ENCODE measurements at places on chromosomes 3 and 15.

DNA sequence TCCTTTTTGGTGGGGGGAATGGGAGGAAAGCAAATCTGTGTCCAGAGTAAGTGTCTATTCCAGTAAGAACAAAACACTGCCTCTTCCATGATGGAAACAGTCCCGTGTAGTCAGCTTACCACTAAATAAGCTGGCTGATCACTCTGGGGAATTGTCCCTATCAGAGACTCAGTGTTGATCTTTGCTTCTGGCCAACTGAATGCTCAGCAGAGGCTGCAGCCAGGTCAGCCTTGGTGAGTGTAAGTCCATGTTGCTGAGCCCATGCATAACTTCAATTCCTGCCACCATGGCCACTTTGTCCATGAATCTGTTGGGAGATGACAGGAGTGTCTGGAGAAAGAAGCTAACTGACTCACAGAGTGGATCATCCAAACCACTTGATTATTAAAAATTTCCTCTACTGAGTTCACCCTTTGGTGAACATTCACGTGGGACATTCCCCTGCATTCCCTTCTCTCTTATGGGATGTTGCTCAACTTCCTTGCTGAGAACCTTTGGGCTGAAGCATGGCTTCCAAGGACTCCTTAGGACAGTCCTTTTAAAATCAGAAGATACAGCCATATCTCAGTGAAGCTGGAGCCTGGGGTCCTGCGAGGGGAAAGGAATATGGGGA lies 33.9 kb upstream of the XCR1 start:
- no peak for DNase-seq

DNA sequence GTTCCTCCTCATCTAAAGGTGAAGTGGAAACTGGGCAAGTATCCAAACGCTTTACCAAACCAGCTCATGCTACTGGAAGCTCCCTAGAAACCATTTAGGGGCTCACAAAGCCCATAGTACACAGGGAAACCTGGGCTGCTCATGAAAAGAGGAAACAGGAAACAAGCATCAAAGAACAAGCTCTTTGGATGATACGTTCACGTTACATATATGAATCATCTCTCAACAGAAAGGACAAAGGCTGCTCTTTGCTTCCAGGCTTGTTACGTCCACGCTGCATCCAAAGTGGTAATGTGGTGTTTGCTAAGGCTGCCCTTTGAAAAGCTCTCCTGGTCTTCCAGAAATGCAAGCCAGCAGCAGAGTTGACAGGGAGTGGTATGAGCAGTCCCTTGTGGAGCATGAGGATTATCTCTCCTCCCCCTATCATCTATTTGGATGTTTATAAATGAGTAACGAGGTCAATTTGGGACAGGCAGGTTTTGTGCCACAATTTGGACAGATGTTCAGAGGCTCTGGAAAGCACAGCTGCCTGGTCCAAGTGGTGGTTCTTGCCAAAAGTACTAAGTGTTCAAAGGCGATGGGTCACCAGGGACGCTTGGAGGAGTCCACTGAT lies 98.0 kb upstream of the RORA start:
- no peak for DNase-seq

DNA sequence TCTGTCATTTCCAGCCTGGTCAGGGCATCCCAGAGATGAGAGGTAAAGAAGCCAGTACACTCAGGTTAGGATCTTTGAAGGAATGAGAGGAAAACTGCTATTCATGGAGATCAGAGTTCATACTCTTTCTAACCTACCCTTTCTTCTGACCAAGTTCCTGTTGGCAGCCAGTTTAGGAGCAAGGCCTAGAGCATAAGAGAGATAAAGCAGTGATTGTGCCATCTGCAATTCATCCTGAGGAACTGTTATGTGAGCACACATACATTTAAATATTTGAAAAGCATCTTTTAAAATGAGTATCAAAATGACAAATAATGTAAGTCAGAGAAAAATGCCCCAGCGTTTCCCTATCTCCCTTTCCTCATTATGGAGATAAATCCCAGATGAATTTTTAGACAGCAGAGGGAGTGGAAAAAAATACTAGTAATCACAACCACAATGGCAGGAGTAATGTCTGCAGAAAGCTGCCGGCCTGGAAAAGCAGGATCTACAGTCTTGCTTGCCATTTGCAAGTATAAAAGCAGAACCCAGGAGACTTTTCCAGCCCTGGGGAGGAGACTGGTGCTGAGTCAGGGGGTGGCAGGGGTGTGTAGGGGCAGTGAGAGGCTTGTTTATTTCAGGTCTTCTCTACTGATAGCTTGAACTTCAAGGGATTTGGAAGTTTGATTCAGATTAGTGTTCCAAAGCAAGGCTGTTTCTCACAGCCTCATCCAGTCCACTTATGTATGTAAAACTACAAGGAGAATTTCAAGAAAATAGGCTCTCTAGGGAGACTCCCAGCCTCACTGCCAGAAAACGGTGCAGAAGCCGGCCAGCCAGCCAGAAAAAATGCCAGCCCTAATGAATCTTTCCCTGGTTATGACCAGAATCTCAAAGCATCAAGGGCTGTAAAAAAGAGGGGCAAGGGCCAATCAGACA lies 1052.4 kb downstream of the TUSC7 start:
- DNase-seq: peak; percentile 33

DNA sequence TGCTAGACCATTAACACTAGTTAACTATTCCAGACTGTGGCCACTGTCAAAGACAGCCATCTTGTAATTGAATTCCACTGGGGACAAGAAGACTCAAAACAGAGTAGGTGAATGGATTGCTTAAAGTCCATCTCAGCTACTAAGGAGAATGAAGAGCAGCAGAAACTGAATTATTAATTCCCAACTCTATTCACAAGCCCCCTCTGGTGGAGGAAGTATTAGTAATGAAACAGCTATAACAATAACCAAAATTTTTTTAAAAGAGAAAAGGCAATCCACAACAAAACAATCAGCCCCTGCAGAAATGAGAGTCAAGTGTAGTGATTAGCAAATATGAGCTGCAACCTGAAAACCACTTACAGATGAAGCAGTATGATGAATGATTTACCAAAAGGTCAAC lies 302.8 kb downstream of the FHIT start:
- no peak for DNase-seq

- DNase-seq: no peak
Observed at GRCh38 chr3:161412123-161412522, 40.8 kb upstream of the SPTSSB start.

GRCh38 chr3:156551746-156552145 lies 3.2 kb downstream of the SSR3 start:
- no peak for DNase-seq

GRCh38 chr15:71549697-71550096 lies 260.7 kb upstream of the NR2E3 start:
- DNase-seq: no peak

DNA sequence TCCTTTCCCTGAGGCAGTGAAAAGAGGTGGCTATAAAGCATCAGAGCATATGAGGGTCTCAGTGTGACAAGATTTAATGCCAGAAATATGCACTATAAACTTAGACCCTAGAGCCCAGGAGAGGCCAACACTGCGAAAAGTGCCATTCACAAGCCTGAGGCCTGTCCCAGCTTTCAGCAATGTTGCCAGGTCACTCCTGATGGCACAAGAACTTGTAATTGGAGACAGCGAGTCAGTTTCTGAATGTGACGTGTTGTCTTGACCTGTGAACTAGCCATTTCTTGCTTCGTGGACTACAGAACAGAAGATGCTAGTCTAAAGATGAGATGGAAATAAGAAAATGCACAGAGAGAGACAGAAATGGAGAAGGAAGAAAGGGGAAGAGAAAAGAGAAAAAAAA lies 87.9 kb downstream of the WDR72 start:
- DNase-seq: no peak

GRCh38 chr15:80691575-80691974 lies 3.5 kb upstream of the ABHD17C start:
- DNase-seq: no peak
